ENCODE measurements at places on chromosomes 7 and 10.

- no peak for DNase-seq
Observed at GRCh38 chr10:101504438-101504837, 83.6 kb downstream of the POLL start.

DNA sequence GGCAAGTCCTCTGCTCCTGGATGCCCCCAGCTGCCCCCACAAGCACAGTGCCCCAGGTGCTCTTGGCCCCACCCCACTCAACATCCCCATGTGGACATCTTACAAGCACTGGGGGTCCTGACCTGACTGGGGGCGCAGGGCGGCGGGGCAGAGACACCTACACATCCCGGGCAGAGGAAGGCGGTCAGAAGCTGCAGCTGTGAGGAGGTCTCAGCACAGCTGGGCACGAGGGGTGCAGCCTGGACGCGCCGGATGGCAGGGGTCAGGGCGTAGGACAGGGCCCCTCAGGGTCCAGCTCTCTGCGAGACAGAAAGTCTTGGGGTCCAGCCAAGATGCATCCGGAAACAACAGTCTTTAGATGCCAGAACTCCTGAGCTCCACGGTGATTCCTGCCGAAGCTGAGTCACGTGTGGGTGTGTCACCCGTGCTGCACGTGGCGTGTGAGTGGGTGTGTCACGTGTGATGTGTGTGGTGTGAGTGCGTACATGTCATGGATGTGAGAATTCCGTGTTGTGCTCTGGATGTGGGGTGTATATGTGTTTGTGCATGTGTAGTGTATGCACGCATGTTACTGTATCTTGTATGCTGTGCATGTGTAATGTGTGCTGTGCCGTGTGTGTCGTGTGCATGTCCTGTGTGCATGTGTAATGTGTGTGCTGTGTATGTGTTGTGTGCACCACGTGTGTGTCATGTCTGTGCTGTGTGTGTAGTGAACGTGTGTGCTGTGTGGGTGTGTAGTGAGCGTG is 5.1 kb downstream of the VENTX start:
- no peak for DNase-seq

- DNase-seq = no peak
Observed at GRCh38 chr7:107068156-107068555, 23.7 kb downstream of the PRKAR2B start.

- no peak for DNase-seq
Observed at GRCh38 chr10:130378556-130379400, 242.6 kb downstream of the GLRX3 start.

GRCh38 chr7:139393621-139394211 is 34.0 kb downstream of the LUC7L2 start:
- no peak for DNase-seq

GRCh38 chr10:84356928-84357327 is 28.5 kb downstream of the CCSER2 start:
- DNase-seq = no peak

DNA sequence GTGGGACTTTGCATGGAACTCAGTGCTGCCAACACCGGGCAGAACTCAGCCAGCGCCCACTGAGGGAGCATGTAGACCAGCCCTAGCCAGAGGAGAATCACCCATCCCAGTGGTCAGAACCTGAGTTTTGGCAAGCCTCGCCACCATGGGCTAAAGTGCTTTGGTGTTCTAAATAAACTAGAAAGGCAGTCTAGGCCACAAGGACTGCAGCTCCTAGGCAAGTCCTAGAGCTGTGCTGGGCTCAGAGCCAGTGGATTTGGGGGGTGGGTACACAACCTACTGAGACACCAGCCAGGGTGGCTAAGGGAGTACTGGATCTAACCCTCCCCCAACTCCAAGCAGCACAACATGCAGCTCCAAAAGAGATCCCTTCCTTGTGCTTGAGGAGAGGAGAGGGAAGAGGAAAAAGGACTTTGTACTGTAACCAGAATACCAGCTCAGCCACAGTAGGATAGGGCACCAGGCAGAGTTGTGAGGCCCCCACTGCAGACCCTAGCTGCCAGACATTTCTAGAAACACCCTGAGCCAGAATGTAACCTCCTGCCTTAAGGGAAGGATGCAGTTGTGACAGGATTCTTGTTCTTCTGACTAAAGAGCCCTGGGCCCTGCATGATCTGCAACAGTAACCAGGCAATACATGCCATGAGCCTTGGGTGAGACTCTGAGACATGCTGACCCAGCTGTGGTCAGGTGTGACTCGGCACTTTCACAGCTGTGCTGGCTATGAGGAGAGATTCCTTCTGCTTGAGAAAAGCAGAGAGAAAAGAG is 24.4 kb downstream of the GSDME start:
- no peak for DNase-seq

DNA sequence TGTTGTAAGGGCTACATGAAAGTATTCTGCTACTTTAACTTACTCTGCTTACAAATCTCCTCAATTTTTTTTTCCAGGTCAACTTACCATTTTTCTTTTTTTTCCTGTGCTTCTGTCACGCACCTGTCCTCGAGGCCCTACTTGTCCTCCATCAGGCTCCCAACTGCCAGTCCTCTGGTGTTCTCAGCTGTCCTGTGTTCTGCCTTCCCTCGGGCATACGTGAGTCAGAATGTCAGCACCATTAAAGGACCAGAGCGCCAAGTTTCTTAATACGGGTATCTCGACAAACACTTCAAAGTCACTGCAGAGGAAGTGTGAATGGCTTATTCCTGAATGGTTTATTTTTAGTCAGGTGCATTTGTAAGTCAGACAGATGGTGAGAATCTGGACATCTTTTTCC is at the start of gene TEX47:
TSS of gene TEX47 (minus strand) at position 185 of the 400 bp plus-strand sequence. CDS start 795 bp downstream, outside the sequence.
- no peak for DNase-seq

DNA sequence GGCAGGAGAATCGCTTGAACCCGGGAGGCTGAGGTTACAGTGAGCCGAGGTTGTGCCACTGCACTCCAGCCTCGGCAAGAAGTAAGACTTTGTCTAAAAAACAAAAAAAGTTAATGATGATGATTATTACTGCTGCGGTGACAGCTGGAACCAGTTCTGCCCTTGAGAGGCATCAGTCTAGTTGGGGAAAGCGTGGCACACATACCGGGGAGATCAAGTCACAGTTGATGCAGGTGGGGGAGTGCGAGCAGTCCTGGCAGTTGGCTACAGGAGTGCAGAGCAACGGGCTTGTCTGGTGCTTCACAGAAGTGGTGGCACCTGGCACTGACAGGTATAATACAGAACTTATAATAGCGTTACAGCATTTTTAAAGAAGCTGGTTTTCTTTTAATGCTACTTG is 173.0 kb downstream of the ARHGAP21 start:
- no peak for DNase-seq

- no peak for DNase-seq
Observed at GRCh38 chr10:44195112-44196007, 189.5 kb downstream of the CXCL12 start.

GRCh38 chr10:42938351-42938750 is 138.5 kb upstream of the RET start:
- no peak for DNase-seq

DNA sequence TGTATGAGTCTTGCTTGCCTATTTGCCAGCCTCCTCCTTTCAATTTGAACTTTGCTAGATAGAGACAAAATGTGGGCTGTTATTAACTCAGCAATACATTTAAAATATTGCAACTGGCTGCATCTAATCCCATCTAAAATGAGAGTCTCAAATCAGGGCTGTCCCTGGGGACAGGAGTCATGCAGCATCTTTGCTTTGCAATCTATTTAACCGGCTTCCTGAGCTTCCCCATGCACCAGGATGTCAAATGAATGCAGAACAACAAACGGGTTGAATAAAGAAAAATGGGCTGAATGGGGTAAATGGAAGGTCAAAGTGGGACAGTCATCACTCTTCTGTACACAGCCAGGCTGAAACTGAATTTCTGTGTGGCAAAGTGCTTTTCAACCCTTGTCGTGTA is 89.2 kb downstream of the AOAH start:
- DNase-seq = no peak

- no peak for DNase-seq
Observed at GRCh38 chr7:17939211-17939605, 1.1 kb downstream of the SNX13 start.

DNA sequence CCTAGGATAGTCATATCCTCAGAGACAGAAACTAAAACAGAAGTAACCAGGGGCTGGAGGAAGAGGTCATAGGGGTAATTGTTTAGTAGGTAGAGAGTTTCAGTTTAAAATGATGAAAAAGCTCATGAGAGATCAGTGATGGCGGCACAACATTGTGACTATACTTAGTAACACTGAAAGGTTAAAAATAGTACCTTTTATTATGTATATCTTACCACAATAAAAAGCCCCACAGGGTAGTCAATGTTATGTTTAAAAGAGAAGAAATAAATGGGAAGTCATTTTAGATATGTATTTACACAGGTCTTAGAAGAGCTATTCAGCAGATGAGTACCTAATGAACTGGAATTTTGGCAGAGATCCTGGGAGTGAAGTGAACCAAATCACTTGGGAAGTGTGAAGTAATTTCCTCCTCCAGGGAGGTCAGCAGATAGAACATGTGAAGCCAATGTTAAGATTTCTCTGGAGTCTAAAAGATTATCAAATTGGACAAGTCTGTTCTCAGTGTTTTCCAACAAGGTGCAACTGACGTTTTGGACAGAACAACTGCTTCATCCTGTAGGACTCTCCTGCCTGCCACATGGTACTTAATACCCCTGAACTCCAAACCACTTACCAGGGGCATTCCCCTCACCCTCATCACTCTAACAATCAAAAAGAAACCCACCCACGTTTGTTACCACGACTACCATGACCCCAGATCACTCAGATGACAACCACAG is 6.4 kb downstream of the CDCA7L start:
- no peak for DNase-seq

GRCh38 chr10:78472551-78472890 is 438.9 kb downstream of the RPS24 start:
- no peak for DNase-seq

DNA sequence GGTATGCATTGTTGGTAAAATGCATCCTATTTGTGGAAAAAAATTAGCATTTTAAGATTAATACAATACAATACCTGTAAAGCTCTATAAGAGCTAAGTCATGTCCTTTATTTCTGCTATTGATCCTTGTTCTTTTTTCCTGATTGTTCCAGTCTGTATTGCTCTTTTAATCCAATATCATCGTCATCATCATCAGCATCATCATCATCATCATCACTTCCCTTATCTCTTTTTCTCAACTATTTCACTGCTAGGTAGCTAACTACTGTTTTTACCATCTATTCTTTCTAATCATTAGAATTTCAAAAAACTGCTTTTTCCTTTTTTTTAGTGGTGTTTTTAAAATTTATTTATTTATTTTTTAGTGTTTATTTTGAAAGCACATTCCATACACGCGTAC is 71.2 kb downstream of the ABCC2 start:
- no peak for DNase-seq

DNA sequence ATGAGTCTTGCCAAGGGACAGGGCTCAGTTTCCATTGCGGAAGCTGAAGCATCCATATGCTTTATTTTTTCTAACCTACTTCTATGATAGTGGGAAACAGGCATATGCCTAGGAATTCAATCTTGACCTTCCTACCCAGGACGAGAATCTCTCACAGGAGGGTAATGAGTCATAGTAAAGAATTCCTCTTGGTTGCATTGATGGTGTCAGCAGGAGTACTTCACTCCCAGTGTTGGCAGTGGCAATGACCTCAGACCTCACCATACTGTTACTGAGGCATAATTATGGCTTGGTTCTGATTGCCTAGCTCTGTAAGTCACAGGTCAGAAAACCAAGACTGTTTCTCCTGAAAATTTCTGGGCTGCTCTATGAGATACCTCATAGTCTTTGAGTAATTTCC is 552.9 kb downstream of the ARL4A start:
- peak; percentile 24 for DNase-seq

DNA sequence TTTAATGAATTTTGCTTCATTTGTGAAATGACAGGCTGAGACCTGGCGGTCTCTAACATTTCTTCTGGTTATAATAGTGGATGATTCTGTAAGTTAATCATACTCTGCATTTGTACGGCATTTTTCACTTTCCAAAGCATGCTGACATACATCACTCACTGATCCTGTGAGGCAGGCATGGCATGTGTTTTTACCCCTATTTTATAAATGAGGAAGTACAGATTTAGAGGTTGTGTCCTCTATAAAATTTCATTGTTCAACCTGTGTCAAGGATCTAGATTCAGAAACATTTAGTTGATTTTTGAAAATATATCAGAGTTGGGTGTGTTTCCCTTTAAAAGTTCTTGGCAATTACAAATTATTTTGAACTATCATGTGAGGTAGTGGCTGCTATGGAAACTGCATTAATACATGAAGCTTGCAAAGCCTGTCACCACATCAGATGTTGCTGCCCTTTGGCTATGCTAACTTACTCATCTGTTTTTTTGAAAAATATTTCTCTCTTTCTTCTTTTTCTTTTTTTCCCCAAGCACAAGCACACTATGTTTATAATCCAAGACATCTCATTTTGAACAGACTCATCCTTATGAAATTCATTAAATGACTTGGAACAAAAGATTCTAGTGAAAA is 172.7 kb downstream of the GNAI1 start:
- DNase-seq = no peak

- no peak for DNase-seq
Observed at GRCh38 chr7:65979583-65980477, 2.2 kb downstream of the GUSB start.

DNA sequence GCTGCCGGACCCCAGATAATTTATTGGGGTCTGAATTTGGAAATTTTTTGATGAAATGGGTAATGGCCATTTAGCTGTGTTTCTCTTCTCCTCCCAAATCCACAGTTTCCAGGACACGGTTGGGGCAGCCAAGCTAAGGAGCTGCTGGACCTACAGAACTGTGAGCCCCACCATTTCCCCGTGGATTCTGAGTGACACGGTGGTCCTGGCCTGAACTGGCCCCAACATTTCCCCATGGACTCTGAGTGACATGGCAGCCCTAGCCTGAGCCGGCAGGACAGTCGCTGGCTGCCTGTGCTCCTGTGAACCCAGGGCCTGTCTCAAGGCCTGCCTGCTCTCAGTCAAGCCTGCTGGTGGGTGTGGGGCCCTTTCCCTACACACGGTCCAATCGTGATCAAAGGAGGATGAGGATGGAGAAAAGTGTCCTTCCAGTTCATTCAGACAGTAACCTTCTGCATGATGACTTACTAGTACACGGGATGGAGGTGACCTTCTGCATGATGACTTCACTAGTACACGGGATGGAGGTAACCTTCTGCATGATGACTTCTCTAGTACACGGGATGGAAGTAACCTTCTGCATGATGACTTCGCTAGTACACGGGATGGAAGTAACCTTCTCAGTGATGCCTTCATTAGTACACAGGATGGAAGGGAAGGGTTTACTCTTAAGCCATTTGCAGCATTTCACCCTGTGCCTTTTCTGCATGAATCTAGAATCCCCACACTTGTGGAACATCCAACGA is 359.9 kb downstream of the GLRX3 start:
- no peak for DNase-seq

DNA sequence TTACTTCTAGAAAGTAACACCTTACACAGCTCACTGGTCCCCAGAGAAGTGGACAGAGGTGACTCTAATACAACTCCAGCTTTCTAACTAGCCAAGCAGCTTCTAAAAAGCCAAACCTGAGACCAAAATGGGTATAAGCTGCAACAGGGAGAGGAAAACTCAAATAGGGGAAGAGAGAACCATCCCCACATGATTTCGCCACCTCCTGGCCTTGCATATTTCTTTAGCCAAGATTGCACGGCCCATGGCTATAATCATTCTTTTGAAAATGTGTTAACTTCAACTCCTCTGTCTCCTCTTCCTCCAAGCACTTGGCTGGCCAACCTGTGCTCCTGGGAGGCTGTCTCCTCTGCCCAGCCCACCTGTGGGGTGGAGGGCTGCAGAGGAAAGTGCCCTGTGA is 28.7 kb downstream of the NUP42 start:
- no peak for DNase-seq

All from HCT116 (cell line).